ENCODE measurements at places on chromosomes 2 and 18.
A peak's percentile ranks its signal among the peaks of the same experiment; 100 is the strongest.

GRCh38 chr2:227782804-227783203, 30.8 kb upstream of the CCL20 start:
- DNase-seq, result no peak

DNA sequence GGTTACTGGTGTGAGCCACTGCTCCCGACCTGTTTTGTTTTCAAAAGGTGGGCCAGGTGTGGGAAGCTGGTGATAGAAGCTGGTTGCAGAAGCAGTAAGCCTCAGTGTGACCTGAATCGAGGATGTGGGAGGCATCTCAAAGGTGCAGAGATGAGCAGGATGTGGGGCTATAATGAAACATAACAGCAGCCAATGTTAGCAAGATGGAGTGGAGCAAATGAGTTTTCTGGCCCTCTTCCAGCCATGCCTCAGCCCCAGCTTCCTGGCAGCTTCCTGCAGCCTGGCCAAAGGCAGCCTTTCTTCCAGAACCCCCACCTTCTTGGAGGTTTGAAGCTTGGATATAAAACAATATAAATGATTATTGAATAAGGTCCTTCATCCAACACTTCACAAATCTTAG, 184.8 kb downstream of the NCK2 start:
- DNase-seq, result no peak

DNA sequence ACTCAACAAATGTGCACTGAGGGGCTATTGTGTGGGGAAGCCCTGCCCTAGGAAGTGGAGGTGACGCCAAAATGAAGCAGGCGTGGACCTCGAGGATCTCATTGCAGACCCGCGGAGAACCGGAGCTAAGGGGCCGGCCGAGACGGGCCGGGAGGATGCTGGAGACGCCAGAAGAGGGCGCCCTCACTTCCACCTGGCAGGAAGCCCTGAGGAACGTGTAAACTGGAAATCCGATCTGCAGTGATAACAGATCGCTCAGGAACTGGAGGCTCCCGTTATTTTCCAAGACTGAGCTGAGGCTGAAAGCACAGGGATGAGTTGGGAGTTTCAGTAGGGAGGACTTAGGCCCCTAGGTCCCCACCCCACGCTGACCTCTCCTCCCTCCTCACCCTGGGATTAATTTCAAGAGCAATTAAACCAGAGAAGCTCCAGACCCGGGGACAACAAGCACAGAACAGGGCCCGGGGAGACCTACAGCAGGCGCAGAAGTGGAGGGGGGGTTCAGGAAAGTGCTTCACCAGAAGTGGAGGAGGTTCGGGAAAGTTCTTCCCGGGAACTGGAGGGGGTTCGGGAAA, 7.7 kb upstream of the COL6A3 start:
- DNase-seq, result peak; percentile 42

- DNase-seq, result peak; percentile 9
Measured at GRCh38 chr2:191521608-191522208, 156.2 kb upstream of the NABP1 start.

- no peak for DNase-seq
Measured at GRCh38 chr18:9172506-9173127, 36.0 kb downstream of the ANKRD12 start.

DNA sequence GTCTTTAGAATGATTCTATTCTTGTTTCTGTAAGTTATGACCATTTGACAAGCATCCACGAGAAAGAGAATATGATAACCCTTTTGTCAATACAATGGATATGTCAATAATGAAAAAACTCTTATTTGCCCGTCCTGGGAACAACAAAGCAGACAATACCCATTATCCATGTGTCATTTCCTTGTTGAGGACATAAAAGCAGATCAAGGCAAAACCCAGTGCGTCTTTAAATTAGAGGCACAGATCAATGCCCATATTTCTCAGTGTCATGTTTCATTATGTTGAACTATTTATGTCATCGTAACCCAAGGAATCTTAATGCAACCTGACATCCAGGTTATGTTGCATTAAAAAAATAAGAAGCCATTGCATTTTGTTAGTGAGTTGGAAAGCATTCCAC, 365.0 kb upstream of the CELF4 start:
- no peak for DNase-seq

DNA sequence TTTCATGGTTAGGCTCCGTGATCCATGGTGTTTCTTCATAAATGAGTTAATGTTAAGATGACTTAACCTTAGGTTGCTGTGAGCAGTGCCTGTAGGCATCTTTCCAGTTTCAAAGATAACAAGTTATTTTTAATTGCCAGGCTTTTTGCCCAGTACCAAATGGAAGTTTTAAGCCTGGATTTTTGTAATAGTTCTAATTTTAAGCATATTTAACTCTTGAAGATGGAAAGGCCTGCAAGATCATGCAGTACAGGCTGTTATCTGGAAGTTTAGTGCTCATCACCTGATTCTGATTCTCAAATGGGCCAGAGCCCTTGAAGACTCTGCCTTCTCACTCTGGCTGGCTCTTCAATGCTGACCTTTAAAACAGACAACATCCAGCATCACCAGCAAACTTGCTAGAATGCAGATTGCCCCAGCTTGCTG, 141.3 kb downstream of the NCK2 start:
- no peak for DNase-seq

DNA sequence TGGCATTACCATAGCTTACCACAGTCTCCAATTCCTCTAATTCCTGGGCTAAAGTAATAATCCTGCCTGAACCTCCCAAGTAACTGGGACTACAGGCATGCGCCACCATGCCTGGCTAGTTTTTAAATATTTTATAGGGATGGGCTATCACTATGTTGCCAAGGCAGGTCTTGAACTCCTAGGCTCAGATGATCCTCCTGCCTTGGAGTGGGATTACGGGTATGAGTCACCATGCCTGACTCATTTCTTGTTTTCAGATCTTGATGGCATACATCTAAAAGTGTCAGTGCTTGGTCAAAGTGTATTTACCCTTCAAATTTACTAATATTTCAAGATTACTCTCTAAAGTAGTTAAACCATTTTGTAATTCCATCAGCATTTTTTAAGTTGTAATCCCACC, 9.4 kb upstream of the SOCS6 start:
- DNase-seq, result no peak

Measured in cerebellar cortex (tissue), 1 donor.